ENCODE measurements at places on chromosomes 13 and 19.

DNA sequence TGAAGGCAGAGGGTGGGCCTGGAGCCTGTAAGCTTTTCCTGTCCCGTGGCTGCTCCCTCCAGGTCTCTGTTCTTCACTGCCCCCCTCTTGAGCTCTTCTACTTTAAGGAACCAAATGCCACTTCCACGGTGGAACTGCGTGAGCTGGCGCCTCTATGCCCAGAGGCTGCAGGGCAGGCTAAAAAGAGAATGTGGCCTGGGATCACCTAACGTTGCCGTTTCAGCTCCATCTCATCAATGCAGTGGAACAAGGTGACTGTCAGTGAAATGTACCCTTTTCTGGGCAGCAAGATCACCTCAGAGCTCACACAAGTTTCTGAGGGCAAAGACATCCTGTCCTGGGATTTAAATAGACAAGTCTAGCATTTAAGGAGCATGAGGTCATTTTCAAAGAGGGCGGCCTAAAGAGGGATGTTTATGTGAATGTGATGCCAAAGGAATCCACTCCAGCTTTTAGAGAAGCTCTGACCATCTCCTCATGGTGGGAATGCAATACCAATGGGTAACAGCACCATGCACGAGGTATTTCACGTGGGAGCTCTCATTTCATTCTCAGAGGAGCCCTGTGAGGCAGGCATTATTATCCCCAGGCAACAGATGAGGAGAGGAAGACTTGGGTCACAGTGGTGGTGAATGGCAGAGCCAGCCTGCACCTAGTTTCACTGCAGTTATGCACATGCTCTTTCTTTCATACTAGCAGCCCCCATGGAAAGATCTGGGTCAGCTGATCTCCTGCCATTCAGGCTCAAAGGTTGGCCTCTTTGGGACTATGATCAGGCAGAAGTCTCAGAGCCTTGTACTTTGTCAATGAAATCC is 39.3 kb downstream of the RGCC start:
- DNase-seq = no peak

- no peak for DNase-seq
These were observed 1551.8 kb downstream of the SLITRK1 start for GRCh38 chr13:82330499-82330898.

- DNase-seq = no peak
These were observed 718.0 kb downstream of the EFNB2 start for GRCh38 chr13:105817498-105817897.

- DNase-seq = no peak
These were observed 555 bp downstream of the NR2C2AP start for GRCh38 chr19:19202707-19203011.

DNA sequence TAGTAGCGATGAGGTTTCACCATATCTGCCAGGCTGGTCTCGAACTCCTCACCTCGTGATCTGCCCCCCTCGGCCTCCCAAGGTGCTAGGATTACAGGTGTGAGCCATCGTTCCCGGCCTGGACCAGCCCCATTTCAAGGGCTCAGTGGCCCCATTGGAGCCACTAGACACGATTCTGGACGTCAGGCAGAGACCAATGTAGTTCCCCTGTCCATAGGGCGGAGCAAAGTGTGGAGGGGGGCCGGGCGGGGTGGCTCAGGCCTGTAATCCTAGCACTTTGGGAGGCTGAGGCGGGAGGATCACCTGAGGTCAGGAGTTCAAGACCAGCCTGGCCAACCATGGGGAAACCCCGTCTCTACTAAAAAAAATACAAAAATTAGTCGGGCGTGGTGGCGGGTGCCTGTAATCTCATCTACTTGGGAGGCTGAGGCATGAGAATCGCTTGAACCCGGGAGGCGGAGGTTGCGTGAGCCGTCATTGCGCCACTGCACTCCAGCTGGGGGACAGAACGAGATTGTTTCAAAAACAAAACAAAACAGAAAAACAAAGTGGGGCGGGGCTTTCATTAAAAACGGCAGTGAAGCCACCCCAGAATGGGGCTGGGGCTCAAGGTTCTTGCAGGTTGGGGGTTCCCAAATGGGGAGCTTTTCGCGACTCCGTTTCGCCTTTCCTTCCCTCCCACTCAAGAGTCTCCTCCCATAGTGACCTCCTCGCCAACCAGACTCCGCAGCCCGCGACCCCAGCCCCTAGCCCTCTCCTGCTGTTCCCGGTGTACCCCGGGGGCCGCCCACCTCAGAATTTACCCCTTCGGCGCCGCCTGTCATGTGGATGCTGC is 758 bp upstream of the TECR start:
- DNase-seq = no peak

DNA sequence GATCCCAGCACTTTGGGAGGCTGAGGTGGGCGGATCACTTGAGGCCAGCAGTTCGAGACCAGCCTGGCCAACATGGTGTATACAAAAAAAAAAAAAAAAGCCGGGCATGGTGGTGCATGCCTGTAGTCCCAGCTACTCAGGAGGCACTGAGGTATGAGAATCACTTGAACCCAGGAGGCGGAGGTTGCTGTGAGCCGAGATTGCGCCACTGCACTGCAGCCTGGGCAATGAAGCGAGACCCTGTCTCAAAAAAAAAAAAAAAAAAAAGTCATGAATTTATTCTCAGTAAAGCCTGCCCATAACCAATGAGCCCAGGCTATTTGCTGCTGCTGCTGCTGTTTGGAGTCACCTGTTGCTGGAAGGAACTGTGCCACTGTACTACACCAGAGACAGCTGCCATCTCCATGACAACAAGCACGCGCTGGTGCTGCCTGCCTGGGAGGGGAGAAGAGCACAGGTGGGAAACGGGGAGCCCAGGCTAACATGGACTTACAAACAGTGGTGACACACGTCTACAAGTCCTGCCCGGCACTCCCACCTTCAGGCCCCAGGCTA is 11.3 kb downstream of the ZFR2 start:
- no peak for DNase-seq

DNA sequence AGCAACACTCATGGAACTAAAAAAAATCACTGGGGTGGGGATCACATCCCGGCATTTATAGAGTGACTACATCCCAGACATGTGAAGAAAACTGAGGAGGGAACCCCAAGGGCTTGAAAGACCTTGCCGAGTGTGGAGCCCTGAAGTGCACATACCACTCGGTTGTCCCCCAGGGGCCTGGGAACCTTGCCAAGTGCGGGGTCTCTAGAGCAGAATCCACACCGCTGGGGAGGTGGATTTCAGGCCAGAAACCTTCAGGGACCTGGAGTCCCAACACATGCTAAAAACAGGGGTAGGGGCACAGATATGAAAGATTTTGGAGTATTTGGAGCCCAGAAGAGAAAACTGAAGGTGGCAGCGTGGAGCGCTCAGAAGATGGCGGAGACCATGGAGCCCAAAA is 35.2 kb downstream of the ERICH4 start:
- no peak for DNase-seq

DNA sequence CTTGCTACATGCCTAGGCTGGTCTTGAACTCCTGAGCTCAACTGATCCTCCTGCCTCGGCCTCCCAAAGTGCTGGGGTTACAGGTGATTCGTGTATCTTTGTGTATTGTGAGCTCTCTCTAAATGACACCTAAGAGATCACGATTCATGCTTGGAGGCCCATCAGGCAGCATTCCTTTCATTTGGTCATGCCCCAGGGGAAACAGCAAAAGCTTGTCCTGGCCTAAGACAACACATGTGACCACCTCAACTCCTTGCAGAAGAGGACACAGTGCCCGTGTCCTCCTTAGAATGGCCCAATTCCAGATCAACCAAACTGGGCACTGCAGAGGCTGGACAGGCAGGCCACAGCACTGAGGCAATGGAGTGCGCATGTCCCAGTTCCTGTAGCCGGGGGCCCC is 32.5 kb downstream of the ZC3H4 start:
- DNase-seq = no peak

DNA sequence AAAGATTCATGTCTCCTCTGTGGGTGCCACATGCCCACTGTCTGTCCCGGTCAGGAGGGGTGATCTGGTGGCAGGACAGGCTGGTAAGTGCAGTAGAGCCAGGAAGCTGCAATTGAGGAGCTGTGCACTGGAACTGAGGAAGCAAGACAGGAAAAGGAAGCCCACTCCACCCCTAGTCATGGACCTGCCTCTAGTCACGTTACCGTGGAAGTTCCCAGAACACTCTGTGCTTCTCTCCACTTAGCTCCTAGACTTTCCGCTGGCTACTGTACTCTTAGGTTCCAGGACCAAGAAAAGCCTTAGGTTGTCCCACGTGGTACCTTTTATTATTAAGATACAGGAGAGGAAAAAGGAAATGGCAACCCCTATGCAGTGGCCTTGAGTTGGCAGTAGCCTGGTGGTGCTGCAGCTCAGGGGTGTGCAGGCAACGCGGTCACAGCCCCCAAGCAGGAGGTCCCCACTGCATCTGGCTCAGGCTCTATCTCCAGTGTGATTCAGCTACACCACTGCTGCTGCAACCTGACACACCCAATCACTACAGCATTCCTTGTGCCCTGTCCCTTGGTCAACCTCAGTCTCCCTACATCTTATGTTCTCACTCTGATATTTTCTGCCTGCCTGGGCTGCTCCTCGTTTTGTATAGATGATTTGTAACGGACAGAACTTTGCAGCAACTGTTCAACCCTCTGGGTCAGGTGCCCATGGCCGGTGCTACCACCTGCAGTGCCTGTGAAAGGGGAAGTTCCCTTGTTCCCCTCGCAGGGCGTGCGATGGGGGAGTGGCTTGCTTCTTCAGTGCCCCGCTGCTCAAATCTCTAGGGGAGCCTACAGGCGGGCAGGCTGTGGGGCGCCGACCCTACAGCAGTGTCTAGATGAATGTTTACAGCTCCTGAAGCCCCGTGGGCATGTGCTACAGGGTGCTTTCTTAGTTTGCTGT is 24.4 kb upstream of the GPR12 start:
- DNase-seq = no peak

DNA sequence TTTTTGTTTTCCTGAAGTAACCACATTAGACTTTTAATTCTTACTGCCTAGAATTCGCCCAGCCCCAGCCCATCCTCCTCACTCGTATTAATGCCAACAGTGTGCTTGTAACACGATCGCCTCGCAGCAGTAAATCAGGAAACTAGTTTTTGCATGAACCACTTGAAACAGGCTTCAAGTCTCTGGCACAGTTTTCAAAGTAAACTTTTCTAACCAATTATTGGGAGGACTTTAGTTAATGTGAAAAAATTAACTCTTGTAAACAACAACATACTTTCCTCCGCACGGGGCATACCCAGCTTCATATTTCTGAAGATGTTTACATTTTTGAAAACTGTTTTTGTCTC is 39.2 kb downstream of the TNFRSF19 start:
- no peak for DNase-seq

- DNase-seq = no peak
These were observed 1207.7 kb downstream of the SLITRK1 start for GRCh38 chr13:82674546-82674945.

- DNase-seq = no peak
These were observed 13.0 kb downstream of the ERCC2 start for GRCh38 chr19:45357445-45357783.

DNA sequence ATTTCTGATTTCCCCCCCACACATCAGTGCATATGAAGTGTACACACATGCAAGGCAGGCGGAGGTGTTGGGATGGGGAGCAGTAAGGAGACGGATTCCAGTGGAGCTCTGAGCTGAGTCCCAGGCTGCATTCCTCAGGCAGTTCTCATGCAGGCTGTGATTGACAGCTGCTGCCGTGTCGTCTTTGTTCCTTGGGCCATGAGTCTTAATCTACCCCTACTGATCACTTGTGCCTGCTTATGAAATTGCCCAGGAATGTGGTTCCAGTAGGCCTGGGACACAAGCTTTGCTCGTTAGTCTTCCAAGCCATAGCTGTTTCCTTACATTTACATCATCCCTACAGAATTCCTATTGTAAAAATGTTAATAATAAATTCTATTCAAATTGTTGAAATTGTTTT is 1241.9 kb downstream of the UQCRFS1 start:
- no peak for DNase-seq

- no peak for DNase-seq
These were observed 170.0 kb downstream of the TNFSF13B start for GRCh38 chr13:108439556-108439955.

DNA sequence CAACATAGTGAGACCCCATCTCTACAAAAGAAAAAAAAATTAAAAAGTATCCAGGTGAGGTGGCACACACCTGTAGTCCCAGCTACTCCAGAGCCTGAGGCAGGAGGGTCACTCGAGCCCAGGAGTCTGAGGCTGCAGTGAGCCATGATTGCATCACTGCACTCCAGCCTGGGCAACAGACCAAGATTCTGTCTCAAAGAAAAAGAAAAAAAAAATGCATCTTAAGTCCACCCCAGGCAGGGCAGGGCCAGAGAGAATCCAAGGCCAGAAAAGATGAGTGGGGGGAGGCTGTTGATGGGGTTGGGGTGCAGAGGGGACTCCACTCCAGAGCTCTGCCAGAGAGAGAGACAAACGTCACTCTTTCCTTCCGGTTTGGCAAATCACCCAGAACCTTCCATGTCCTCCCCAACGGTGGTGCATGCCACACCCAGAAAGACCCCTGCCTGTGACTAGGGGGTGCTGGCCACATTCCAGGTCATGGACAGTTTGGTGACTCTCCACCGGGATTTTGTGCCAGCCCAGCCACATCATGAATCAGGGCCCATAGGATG is 431 bp downstream of the FUT3 start:
- DNase-seq = no peak

Measured in stimulated activated CD8-positive, alpha-beta memory T cell treated with anti-CD3 and anti-CD28 coated beads, Interleukin-4, amount 100 ng/mL, for 4 hours (primary cell).